ENCODE measurements at places on chromosomes 6 and 20.

DNA sequence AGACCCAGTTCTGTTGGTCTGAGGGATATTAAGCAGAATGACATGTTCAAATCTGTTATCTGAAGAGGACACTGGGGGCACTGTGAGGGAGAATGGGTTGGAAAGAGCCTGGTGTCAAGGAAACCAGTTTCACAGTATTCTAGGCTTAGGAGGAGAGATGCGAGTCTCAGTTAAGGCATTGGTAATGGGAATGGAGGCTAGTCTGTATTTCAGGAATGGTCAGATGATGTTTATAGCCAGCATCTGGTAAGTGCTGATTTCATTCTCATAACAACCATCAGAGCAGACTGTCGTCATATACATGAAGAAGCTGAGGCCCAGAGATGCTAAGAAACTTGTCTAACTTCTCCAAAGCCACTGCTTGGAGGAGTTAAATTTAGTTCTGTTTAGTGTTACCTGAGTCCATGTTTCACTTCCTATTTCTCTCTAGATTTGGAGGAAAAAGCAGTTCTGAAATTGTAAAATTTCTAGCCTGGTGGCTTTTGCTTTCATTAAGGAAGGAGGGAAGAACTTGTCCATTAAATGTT is 242.0 kb downstream of the ARID1B start:
- no peak for DNase-seq

DNA sequence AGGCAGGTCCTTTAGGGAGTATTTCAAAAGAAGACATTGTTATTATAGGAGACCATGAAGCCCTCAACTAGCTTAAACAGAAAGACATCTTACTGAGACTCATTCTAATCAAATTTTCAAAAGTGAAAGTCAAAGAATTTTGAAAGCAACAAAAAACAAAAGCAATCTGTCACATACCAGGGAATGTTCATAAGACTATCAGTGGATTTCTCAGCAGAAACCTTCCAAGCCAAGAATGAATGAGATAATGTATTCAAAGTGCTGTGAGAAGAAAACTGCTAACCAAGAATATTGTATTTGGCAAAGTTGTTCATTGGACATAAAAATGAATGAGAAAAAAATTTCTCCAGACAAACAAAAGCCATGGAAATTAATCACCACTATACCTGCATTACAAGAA is 48.2 kb upstream of the FUT9 start:
- DNase-seq = no peak

- no peak for DNase-seq
Measured at GRCh38 chr20:11108102-11108810, 434.5 kb upstream of the JAG1 start.

DNA sequence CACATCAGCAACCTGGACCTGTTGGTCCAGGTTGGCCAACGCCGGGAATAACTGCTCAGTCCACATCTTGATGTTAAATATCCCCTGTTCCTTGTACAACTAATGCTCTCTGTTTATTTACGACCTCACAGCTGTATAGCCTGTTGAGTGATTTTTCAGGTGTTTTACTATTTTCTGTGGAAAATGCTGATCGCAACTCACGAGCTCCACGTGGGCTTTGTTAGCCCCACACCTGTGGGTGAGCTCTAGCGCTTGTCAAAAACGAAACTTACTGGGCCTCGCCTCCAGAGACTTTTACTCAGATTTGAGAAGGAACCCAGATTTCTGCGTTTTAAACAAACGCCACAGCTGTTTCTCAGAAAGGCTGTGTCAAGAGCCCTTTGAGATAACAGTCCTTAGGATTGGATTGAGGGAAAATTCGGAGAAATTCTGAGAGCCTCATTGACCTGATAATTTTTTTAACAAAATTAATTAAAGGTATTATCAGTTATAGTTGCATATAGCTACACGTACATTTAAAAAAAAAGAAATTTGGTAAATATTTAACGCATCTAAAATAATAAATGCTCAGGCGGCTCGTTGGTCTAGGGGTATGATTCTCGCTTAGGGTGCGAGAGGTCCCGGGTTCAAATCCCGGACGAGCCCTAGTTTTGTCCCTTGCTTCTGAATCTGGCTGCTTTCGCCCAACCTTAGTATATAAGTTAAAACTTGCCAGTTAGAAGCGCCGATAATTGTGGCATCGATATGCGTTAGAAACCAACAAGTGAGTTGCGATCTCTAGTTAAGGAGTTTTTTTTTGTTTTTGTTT is 16.7 kb downstream of the HMGN4 start:
- peak; percentile 13 for DNase-seq

- peak; percentile 64 for DNase-seq
Measured at GRCh38 chr6:25311331-25311840, 32.2 kb downstream of the CARMIL1 start.

DNA sequence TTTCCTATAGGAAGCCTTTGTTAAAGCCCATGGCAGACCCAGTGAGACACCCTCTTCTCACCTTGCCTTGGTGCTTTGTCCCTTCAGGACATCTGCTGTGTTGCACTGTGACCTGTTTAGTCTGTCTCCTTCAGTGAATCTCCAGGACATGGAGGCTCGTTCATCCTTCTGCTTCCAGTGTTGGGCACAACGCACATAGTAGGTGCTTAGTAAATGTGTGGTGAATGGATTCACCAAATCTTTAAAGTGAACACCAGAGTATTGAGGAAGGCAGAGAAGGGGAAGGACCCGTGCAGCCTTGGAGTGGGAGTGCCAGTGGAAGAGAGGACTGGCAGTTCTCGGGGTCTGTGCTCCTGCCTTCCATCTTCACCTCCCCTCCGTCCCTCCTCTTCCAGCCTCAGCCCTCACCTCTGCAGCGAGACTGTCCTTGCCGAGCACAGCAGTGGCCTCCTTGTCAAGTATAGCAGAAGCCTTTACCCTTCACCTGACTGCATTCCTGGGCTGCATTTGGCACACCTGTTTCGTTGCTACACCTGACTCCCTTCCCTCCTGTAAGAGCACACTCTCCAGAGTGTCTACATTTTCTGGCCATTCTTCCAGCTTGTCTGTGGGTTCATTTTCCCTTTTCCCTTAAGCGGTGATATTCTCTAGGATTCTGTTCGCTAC is 49.2 kb downstream of the ARID1B start:
- no peak for DNase-seq

- DNase-seq = no peak
Measured at GRCh38 chr6:166162599-166163342, 4.9 kb downstream of the TBXT start.

DNA sequence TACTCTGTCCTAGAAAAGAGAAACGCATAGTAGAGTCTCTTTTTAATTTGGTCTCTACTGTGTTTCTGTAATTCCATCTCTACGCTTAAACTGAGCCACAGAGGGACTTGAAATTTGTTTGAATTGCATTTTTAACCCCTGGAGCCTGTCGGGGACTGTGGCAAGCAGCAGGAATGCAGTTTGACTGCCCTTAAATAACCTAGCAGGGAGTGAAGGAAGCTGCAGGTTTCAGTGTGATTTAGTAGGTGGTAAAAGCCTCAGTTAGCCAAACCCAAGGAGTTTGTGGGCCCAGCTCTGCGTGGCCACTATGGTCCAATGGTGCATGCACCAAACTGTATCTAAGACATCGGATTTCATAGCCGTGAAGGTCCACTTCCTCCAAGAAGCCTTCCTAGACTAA is 70.3 kb upstream of the MC3R start:
- no peak for DNase-seq

DNA sequence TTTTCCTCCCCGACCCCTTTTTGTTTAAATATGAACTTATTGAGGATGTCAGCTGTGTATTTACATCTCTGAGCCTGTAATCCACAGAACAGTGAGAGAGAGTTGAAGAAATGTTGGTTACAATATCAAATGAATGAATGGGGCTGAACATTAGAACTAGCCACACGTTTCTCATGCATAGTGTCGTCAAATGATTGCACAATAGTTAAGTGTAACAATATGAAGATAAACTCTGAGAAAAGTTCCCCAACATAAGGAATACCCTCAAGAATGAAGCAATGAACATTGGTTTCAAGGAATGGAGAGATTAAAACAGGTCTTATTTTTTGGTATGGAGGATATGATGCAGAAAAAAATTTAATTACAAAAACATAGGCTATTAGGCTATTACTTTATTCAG is 100.5 kb upstream of the DTNBP1 start:
- no peak for DNase-seq

DNA sequence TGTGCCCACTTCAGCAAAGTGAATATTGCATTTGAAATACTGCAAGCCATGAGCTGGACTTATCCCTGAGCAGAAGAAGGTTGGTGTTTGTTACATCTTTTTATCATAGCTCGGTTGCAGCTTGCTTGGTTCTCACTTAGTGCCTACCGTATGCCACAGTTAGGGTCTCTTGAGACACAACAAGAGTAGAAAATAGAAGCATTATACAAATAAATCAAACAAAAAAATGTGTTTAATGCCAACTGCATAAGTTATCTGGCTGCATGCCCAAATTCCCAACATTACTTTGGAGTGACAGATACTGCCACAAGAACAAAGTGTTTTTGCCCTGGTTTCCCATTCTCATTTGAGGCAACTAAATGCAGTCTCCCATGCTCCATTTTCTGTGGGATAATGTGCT is 53.9 kb upstream of the LAMP5 start:
- DNase-seq = no peak

GRCh38 chr20:14523090-14523489 is 185.7 kb upstream of the FLRT3 start:
- no peak for DNase-seq

- DNase-seq = no peak
Measured at GRCh38 chr20:24131281-24131680, 142.7 kb upstream of the GGTLC1 start.

GRCh38 chr6:21935561-21936028 is 342.0 kb downstream of the SOX4 start:
- DNase-seq = peak; percentile 70

- DNase-seq = no peak
Measured at GRCh38 chr6:52190409-52190808, 4.2 kb downstream of the IL17A start.

DNA sequence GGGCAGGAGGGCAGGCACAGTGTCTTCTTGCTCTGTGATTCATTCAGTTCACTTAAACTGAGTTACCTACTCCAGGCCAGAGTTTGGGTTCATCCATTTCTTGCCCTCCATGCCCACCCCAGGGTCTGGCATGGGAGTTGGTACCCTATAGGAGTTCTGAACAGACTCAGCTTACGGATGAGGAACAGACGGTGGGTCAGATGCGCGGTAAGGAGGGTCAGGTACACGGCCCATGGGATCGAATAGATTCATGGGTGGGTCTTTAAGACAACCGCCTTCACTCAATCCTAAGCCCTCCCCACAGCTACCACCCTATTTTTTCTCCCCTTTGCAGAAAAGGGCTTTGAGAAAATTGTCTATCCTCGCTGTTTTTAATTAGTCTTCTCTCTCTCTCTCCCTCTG is 13.1 kb upstream of the TRIB3 start:
- no peak for DNase-seq

GRCh38 chr6:116616737-116617053 is 416 bp downstream of the RSPH4A start:
- no peak for DNase-seq

DNA sequence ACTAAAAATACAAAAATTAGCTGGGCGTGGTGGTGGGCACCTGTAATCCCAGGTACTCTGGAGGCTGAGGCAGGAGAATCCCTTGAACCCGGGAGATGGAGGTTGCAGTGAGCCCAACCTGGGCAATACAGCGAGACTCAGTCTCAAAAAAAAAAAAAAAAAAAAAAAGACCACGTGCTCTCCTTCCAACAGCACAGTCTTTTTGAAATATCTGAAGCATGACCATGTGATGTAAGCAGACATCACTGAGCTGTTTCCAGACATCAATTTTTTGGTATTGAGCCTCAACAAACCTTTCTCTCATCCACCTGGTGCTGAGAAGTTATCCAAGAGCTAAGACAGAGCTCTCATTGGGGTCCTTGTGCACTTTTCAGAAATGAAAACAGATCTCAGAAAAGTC is 249.2 kb downstream of the FOXA2 start:
- DNase-seq = no peak

DNA sequence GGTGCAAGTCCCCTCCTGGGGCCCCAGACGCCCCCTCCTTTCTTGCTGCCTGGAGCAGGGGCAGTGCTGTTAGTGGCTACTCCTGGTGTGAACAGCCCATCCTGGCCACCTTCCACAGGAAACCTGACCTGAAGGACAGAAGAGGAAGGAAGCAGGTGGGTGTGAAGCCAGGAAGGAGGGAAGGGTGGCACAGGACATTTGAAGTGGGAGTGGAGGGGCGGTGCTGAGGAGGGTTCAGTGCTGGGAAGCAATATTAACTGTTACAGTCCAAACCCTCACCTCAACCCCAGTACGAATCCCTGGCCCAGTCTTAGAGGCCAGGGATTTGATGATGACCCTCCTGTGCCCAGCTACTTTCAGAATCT is 766 bp downstream of the PRICKLE4 start:
- DNase-seq = no peak

DNA sequence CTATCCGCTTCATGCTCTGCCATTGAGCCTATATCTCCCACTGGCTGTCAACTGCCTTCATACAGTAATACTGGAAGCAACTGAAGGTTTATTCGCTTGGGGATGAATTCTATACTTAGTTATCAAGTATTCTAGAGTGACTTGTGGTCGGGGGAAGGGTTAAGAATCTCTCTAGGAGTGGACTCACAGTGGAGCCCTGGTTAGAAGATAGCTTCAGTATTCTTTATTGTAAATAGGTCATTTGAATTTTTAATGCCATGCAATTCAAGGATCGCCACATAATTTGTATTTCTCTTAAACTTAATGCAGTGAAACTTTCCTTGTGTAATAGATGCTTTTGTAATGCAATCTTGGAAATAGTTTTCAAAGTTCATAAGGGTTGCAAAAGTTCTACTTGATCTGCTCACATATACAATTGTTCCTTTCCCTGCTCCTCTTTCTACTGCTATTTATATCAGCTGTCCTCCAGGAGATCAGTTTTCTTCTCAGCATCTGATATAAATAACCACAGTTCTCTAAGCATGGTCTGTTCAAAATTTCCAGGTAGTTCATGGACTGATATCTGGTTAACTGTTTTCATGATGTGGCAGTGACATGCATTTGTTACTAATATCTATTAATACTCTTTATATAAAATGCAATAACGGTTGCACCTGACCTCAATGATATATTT is 120.3 kb downstream of the KCNQ5 start:
- DNase-seq = no peak

- DNase-seq = no peak
Measured at GRCh38 chr6:164419099-164419498, 890.3 kb downstream of the C6orf118 start.

- DNase-seq = no peak
Measured at GRCh38 chr20:50191065-50191543, 474 bp downstream of the CEBPB start.

GRCh38 chr6:7047128-7047527 is 60.6 kb upstream of the RREB1 start:
- no peak for DNase-seq

GRCh38 chr6:41371461-41371991 is 36.1 kb downstream of the NCR2 start:
- no peak for DNase-seq
